ENCODE measurements at places on chromosomes 1 and 21. TPM values are rescaled to one million over a fixed set of nuclear protein-coding genes. Genes with fewer than 3 reads are reported as not detected.

DNA sequence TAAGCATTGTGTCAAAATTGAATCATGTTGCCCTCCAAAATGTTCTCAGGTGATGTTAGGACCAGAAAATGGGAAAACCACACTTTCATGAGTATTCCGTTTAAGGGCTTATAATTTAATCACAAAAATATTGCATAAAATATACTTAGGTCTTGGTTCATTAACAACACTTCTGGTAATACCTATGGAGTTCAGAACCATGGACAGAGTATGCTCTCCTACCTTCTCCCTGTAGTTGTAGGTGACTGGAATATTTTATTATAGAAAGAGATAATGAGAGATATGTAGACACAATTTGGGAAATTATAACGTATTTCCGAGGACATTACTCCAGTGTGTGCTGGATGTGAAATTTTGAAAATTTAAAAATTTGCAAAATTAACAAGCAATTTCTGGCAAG lies 232.5 kb downstream of the NCAM2 start:
- no peak overlapping the region for H3K27ac ChIP-seq
- no peaks in the 10 kb centered on the region for H3K4me1 ChIP-seq
- DNase-seq = no peak
- no peaks in the 10 kb centered on the region for H3K36me3 ChIP-seq
- H3K27me3 ChIP-seq = no peaks in the 10 kb centered on the region
- H3K4me3 ChIP-seq = no peak overlapping the region

GRCh38 chr21:36103434-36103833 lies 31.4 kb upstream of the CBR3 start:
- no peaks in the 10 kb centered on the region for H3K4me1 ChIP-seq
- no peak overlapping the region for H3K27ac ChIP-seq
- no peak for DNase-seq
- no peak overlapping the region for H3K4me3 ChIP-seq
- no peaks in the 10 kb centered on the region for H3K27me3 ChIP-seq

- no peaks in the 10 kb centered on the region for H3K4me1 ChIP-seq
- H3K27me3 ChIP-seq = no peaks in the 10 kb centered on the region
- H3K27ac ChIP-seq = no peak overlapping the region
- DNase-seq = no peak
- no peaks in the 10 kb centered on the region for H3K36me3 ChIP-seq
- no peak overlapping the region for H3K4me3 ChIP-seq
Measured at GRCh38 chr1:242004751-242005495, 6.0 kb upstream of the MAP1LC3C start.

- no peak for DNase-seq
- no peaks in the 10 kb centered on the region for H3K36me3 ChIP-seq
- no peaks in the 10 kb centered on the region for H3K4me1 ChIP-seq
- H3K27me3 ChIP-seq = no peaks in the 10 kb centered on the region
Measured at GRCh38 chr1:25111706-25112105, 120.6 kb downstream of the SYF2 start.

GRCh38 chr1:9453779-9454418 lies 85.4 kb upstream of the SLC25A33 start:
- H3K27ac ChIP-seq = no peak overlapping the region
- DNase-seq = no peak
- H3K27me3 ChIP-seq = no peaks in the 10 kb centered on the region
- H3K4me1 ChIP-seq = no peaks in the 10 kb centered on the region
- no peak overlapping the region for H3K4me3 ChIP-seq
- H3K36me3 ChIP-seq = no peaks in the 10 kb centered on the region

GRCh38 chr1:198598796-198599321 lies 40.0 kb upstream of the PTPRC start:
- no peak overlapping the region for H3K4me3 ChIP-seq
- DNase-seq = no peak
- no peaks in the 10 kb centered on the region for H3K27me3 ChIP-seq
- no peak overlapping the region for H3K27ac ChIP-seq
- H3K4me1 ChIP-seq = no peaks in the 10 kb centered on the region

GRCh38 chr21:39220150-39220549 lies 36.9 kb upstream of the PSMG1 start:
- no peaks in the 10 kb centered on the region for H3K36me3 ChIP-seq
- H3K4me1 ChIP-seq = no peaks in the 10 kb centered on the region
- no peak overlapping the region for H3K4me3 ChIP-seq
- DNase-seq = no peak
- no peak overlapping the region for H3K27ac ChIP-seq

DNA sequence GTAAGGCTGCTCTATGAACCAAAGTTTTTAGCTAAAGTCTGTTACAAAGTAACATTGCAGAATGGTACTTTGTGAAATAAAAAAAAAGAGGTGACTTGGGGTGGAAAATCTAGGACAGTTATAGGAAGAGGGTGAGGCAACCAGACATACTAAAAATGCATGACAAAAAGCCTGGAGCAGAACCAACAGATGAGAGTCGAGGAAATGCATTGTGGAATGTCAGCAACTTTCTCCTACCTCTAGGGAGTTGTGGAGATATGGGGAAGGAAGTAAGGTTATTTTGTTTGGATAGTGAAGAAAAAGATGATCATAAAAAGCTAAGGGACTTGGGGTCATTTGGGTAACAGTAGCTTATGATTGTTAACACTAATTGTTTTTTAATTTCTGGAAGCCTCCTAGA lies 295.6 kb downstream of the S1PR1 start:
- no peak overlapping the region for H3K27ac ChIP-seq
- H3K4me1 ChIP-seq = no peaks in the 10 kb centered on the region
- no peak overlapping the region for H3K4me3 ChIP-seq
- no peak for DNase-seq
- H3K27me3 ChIP-seq = no peaks in the 10 kb centered on the region
- no peaks in the 10 kb centered on the region for H3K36me3 ChIP-seq

GRCh38 chr21:45339421-45340402 lies 52.0 kb upstream of the POFUT2 start:
- no peaks in the 10 kb centered on the region for H3K27me3 ChIP-seq
- H3K27ac ChIP-seq = no peak overlapping the region
- no peak overlapping the region for H3K4me3 ChIP-seq
- no peaks in the 10 kb centered on the region for H3K36me3 ChIP-seq

- DNase-seq = no peak
- no peaks in the 10 kb centered on the region for H3K27me3 ChIP-seq
- H3K4me1 ChIP-seq = no peaks in the 10 kb centered on the region
- no peak overlapping the region for H3K27ac ChIP-seq
- H3K36me3 ChIP-seq = no peaks in the 10 kb centered on the region
Measured at GRCh38 chr1:110880708-110881374, 7.9 kb downstream of the CD53 start.

GRCh38 chr1:119225265-119225664 lies 84.8 kb upstream of the WARS2 start:
- no peak for DNase-seq
- H3K27ac ChIP-seq = no peak overlapping the region
- no peaks in the 10 kb centered on the region for H3K4me1 ChIP-seq
- H3K4me3 ChIP-seq = no peak overlapping the region
- H3K36me3 ChIP-seq = no peaks in the 10 kb centered on the region

- H3K27ac ChIP-seq = peak overlapping the region; percentile 13
- no peak overlapping the region for H3K4me3 ChIP-seq
- H3K27me3 ChIP-seq = no peaks in the 10 kb centered on the region
- no peaks in the 10 kb centered on the region for H3K4me1 ChIP-seq
Measured at GRCh38 chr1:234923626-234924025, 205.0 kb downstream of the TOMM20 start.

DNA sequence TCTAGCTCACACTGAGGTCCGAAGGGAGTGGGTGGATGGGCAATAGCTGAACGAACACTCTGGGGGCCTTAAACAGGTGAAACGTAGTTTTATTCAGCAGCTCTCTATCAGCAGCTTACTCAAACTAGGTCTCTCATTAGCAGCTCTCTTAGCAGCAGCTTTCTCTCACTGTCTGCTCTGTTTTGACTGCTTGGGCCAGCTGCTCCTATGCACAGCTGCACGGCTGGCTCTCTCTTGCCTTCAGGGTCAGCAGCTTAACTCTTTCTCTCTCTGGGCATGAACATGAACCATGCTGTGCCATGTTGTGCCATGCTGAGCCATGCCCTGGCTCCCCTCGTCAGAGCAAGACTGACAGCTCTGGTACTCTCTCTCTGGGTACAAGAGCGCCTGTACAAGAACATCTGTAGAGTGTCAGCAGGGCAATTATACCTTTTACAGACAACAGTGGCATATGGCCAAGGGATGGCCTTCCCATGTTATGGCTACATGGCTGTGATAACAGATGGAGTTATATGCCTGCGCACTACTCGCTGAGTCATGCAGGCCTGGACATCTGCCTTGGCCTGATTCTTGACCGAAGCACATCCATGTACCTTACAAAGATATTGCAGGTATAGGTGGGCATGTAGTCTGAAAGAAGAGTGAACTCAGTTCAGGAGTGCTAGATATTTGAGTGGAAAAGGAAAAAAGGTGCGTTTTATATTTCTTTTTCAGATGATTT lies 152.4 kb downstream of the LEPR start:
- H3K4me3 ChIP-seq = no peak overlapping the region
- H3K36me3 ChIP-seq = peaks cover 7% of the 10 kb centered on the region
- DNase-seq = peak; percentile 40
- H3K27me3 ChIP-seq = no peaks in the 10 kb centered on the region

DNA sequence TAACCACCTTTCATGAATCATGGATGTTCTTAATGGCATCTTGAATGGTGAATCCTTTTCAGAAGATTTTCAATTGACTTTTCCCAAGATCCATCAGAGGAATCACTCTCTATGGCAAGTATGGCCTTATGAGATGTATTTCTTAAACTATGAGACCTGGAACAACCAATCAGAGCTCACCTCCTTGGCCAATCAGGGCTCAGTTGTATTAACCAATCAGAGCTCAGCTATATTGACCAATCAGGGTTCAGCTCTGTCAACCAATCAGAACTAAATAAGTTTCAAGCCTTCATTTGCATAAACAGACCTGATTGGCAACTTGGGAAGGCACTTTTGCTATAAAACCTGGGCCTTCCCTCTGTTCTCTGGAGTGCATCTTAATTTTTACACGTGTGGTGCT lies 13.6 kb upstream of the FAM3B start:
- H3K36me3 ChIP-seq = no peaks in the 10 kb centered on the region
- H3K4me1 ChIP-seq = no peaks in the 10 kb centered on the region
- DNase-seq = no peak
- no peaks in the 10 kb centered on the region for H3K27me3 ChIP-seq

- DNase-seq = no peak
- peaks cover 12% of the 10 kb centered on the region for H3K4me1 ChIP-seq
- H3K4me3 ChIP-seq = no peak overlapping the region
- H3K27me3 ChIP-seq = no peaks in the 10 kb centered on the region
Measured at GRCh38 chr1:60969971-60970509, 112.3 kb upstream of the NFIA start.

- no peaks in the 10 kb centered on the region for H3K4me1 ChIP-seq
- no peak overlapping the region for H3K4me3 ChIP-seq
- H3K36me3 ChIP-seq = no peaks in the 10 kb centered on the region
- no peaks in the 10 kb centered on the region for H3K27me3 ChIP-seq
Measured at GRCh38 chr1:108551137-108551862, 8.6 kb upstream of the EEIG2 start.

GRCh38 chr1:202152399-202152798 lies 7.9 kb upstream of the ARL8A start:
- no peak overlapping the region for H3K4me3 ChIP-seq
- DNase-seq = no peak
- H3K36me3 ChIP-seq = no peaks in the 10 kb centered on the region
- H3K27ac ChIP-seq = no peak overlapping the region

DNA sequence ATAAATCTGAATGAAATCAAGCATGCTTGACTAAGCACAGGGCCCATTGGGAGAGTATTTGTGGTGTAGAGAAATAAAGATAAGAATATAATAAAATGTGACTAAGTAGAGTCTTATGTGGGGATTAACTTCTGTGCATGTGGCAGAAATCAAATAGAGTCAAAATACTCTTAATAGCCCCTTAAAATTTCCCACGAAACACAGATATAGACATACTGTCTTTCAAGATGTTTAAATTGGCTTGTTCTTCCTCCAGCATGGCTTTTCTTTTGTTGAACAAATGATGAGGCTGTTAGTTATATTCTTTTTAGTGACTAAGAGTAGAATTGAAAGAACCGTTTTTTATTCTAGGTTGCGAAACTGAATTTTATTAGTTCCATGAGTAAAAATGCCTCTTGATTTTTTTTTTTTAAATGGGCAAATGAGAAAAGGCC lies 112.3 kb downstream of the RPS6KC1 start:
- no peak overlapping the region for H3K27ac ChIP-seq
- no peaks in the 10 kb centered on the region for H3K36me3 ChIP-seq
- no peaks in the 10 kb centered on the region for H3K27me3 ChIP-seq
- DNase-seq = no peak

DNA sequence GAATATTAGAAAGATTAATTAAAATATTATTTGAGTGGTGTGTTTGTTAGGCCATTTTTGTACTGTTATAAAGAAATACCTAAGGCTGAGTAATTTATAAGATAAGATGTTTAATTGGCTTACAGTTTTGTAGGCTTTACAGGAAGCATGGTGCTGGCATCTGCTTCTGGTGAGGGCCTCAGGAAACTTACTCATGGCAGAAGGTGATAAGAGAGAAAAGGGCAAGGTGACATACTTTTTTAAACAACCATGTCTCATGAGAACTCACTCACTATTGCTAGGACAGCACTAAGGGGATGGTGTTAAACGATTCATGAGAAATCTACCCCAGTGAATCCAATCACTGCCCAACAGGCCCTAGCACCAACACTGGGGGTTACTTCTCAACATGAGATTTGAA lies 56.7 kb upstream of the RGS21 start:
- H3K36me3 ChIP-seq = no peaks in the 10 kb centered on the region
- no peak for DNase-seq
- H3K27me3 ChIP-seq = no peaks in the 10 kb centered on the region

GRCh38 chr1:45409276-45409675 lies 69.0 kb upstream of the MUTYH start:
- no peak for DNase-seq
- no peak overlapping the region for H3K4me3 ChIP-seq
- H3K4me1 ChIP-seq = no peaks in the 10 kb centered on the region
- H3K36me3 ChIP-seq = no peaks in the 10 kb centered on the region
- H3K27ac ChIP-seq = no peak overlapping the region

- no peaks in the 10 kb centered on the region for H3K4me1 ChIP-seq
- no peak overlapping the region for H3K4me3 ChIP-seq
- DNase-seq = no peak
Measured at GRCh38 chr1:54126271-54126815, 26.5 kb downstream of the CDCP2 start.

- no peaks in the 10 kb centered on the region for H3K4me1 ChIP-seq
- no peaks in the 10 kb centered on the region for H3K27me3 ChIP-seq
- DNase-seq = no peak
- no peak overlapping the region for H3K4me3 ChIP-seq
- H3K27ac ChIP-seq = no peak overlapping the region
Measured at GRCh38 chr1:116164150-116164549, 53.0 kb downstream of the MAB21L3 start.

- peaks cover 2% of the 10 kb centered on the region for H3K4me1 ChIP-seq
- H3K36me3 ChIP-seq = no peaks in the 10 kb centered on the region
- H3K27me3 ChIP-seq = no peaks in the 10 kb centered on the region
- DNase-seq = no peak
- H3K27ac ChIP-seq = no peak overlapping the region
Measured at GRCh38 chr1:17597651-17598050, 58.2 kb downstream of the ARHGEF10L start.

GRCh38 chr21:40672602-40673001 lies 174.4 kb downstream of the DSCAM start:
- no peak overlapping the region for H3K27ac ChIP-seq
- H3K4me3 ChIP-seq = no peak overlapping the region
- no peaks in the 10 kb centered on the region for H3K27me3 ChIP-seq
- no peak for DNase-seq
- no peaks in the 10 kb centered on the region for H3K36me3 ChIP-seq

The FMOD gene
- 204 TPM for total RNA-seq

The BSND gene
- not detected for total RNA-seq

The HRNR gene
- total RNA-seq = not detected

The TATDN3 gene
- 11.4 TPM for total RNA-seq

The ECE1 gene
- total RNA-seq = 135 TPM

The DHCR24 gene
- total RNA-seq = 29.6 TPM

The OR2T12 gene
- total RNA-seq = not detected

The ARHGAP30 gene
- total RNA-seq = 14.7 TPM

Measured in aorta (tissue), 5 donors.